Fibroblast of the conjunctiva (primary cell): ENCODE measurements at places on chromosomes 13 and 19.

DNA sequence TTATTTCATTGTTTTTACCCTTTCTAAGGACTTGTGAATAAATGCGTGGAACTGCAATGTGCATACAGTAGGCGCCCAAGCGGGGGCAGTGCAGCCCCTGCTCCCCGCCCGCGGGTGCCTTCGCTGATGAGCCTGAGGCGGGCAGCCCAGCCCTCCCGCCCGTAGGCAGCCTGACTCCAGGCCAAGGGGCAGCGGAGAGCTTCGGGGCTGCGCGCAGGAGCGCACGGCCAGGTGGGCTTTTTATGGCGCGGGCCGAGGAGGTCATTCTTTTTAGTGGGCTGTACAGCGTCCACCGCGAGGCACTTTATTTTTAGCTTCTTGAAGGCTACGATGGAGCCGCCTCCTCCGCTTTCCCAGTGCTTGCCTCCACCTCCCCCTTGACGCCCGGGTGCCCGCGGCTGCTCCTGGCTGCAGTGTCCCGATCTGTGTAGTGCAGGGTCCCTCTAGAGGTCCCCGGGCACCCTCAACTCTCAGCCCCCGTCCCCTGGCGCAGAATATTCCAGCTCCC, 60.5 kb downstream of the CCNE1 start:
- no peak for DNase-seq

- no peak for DNase-seq
Measured at GRCh38 chr13:30163441-30163840, 143.9 kb downstream of the KATNAL1 start.

GRCh38 chr19:48442116-48443035, 3.4 kb upstream of the GRWD1 start:
- DNase-seq = no peak

DNA sequence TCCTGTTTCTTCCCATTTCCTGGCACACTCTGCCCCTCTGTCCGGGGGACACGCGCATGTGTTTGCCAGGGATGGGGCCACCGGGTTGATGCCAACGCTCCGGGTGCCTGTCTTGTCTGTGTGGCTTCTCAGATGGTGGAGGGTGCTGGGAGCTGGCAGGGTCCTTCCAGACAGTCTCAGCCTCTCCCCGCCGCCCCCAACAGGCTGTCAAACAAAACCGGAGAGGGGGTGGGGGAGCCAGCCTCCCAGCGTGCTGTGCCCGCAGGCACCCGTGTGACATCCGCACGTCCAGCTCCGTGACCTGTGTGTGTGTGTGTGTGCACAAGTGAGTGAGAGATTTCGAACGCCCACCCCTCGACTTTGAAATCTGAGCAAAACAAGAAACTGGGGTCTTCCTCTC, 10.6 kb upstream of the EHD2 start:
- DNase-seq = no peak

DNA sequence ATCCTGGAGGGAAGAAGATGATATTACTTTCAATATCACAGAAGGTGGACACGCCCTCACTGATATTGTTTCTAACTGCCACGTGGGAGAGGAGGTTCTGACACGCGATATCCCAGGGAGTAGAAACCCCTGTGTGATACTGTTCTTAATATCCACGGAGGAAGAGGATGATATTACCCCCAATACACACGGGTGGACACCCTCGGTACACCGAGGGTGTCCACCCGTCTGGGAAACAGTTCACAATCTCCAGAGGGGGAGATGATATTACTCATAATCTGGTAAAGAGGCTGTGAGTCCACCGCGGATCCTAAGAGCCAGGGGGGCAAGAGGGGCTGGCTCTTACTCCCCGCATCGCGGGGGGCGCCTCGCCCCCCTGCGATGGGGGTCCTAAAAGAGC, 29.7 kb upstream of the RGCC start:
- DNase-seq = no peak

DNA sequence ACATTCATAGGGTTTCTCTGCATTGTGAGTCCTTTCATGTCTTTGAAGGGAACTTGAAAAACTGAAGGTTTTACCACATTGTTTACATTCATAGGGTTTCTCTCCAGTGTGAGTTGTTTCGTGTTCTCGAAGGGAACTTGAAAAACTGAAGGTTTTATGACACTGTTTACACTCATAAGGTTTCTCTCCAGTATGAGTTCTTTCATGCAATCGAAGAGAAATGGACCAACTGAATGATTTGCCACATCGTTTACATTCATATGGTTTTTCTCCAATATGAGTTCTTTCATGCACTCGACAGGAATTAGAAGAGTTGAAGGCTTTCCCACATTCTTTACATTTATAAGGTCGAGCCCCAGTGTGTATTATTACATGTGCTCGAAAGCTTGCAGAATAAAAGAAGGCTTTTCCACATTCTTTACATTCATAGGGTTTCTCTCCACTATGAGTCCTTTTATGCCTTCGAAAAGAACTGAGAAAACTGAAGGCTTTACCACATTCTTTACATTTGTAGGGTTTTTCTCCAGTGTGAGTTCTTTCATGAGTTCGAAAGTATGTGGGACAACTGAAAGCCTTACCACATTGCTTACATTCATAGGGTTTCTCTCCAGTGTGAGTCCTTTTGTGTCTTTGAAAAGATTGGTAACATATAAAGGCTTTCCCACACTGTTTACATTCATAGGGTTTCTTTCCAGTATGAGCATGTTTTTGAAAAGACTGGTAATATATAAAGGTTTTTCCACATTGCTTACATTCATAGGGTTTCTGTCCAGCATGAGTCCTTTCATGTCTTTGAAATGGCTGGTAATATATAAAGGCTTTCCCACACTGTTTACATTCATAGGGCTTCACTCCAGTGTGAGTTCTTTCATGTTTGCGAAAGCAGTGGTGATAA, 20.7 kb downstream of the ZNF14 start:
- DNase-seq = no peak

DNA sequence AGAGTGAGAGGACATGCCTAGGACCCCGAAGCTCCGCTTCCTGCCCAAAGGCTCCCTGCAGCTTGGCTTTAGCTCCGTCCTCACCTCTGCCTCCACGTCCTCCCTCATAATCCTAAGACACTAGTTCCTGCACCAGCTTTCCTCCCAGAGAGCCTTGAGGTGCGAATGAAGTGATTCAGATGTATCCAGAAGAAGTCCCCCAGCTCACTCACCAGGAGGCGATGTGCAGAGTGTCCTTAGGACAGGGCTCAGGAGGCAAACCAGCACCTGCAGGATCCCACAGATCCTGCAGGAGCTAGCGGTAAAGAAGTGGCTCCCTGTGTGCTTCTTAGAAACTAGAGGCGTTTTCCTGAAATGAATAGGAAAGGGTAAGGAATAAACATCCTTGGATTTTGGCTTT, 109.7 kb downstream of the HSPH1 start:
- DNase-seq = no peak

DNA sequence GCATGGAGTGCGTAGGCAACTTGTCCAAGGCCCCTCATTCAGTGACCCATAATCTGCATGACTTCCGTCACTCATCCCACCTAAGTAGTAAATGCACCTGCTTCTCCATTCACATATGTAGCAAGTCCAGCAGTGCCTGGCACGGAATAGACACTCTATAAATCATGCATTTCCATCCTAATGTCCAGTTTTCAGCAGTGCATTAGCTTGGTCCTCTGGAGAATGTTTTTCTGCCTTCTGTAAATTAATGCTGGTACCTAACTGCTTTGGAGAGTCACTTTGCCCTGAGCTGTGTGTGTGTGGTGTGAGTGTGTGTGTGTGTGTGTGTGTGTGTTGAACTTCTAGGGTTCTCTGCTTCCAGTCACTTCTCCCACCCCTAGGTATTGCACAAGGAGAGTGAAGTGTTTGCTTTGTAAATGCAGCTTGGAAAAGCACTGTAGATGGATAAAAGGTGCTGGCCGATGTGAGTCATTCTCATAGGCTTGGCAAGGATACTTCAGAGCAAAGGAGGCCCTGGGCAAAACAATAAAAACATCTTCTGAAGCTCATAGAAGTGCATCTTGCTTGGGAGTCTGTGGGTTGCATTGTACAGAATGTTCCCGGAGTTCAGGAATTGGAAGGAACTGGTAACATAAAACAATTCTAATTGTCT, 181.8 kb downstream of the KATNAL1 start:
- DNase-seq = peak; percentile 93

- DNase-seq = no peak
Measured at GRCh38 chr13:40878321-40878720, 88.9 kb downstream of the SLC25A15 start.

GRCh38 chr19:55231391-55232285, 3.1 kb upstream of the TMEM86B start:
- no peak for DNase-seq

- no peak for DNase-seq
Measured at GRCh38 chr13:50441130-50441529, 402.4 kb downstream of the DLEU7 start.

DNA sequence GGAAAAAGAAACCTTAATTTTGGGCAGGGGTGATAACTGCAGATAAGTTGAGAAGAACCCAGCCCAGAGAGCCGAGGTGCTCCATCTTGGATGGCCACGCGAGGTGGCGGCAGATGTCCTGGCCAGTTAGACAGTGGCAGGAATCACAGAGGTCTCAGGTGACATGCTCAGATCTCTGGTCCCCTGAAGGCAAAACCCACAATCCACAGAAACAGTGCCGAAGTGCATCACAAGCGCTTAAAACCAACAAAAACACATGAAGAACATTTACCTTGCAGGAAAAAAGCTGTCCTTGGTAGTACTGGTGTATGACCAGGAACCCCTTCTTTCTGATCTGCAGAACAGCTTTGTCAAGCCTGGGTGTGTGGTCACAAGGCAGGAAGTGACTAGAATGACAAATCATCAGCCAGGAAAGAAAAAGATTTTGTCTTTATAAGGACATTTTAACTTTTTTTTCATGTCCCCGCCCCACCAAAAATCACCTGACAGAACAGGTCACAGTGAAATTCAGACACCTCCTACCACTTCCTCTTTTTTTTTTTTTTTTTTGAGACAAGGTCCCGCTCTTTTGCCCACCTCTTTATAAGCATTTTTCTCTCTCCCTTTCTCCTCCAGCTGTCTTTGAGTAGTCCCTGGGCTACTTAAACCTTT, at the start of gene LCP1:
LCP1 (minus strand) TSS at position 338 of the 651 bp plus-strand sequence. CDS start 22,515 bp downstream, outside the sequence.
- DNase-seq = no peak

DNA sequence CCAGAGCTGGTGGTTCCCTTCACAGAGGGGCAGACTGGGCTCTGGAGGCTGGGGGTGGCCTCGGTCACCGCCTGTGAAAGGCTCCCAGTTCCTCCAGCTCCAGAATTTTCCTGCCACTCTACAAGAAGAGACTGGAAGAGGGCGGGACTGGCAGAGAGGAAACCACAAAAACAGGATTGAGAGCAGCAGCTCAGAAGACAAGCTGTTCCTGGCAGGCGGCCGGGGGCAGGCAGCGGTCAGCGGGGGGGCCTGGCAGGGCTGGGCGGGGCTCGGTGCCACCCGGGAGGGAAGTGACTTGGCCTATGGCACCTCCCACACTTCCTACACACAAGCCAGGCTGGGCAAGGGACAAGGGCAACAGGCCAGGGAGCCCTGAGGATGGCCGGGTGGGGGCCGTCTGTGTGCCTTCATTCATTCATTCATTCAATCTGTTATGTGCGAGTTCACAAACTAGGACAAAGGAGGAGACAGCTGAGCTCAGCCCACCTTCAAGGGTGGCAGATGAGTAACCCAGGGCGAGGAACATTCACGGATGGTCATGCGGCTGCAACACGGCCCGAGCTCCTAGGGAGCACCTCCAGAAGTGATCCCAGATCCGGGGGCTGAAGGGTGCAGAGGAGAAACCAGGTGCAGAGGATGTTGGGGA, 16.9 kb upstream of the BTBD2 start:
- peak; percentile 84 for DNase-seq

- DNase-seq = no peak
Measured at GRCh38 chr19:7301525-7301924, 7.3 kb upstream of the INSR start.
